ENCODE measurements at places on chromosomes 7 and 10.

DNA sequence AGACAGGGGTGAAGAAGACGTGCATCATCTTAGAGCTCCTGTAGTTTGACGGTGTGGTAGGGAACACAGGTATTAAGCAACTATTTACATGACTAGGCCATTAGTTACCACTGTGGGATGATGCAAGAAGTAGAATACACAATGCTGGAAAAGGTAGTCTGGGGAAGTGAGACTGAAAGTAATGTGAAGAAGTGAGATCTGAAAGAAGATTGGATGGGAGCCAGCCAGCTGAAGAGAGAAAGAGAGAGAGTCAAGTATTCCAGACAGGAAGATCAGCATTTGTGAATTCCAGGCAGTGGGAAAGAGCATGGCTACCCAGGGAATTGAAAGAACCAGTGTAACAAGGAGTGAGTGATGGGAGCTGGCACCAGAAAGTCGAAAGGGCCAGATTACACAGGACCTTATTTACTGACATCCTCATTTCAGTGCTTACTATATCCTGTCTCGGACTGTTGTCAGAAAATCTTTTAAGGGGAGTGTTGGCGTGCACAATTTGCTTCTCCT is 4.0 kb upstream of the CFAP58 start:
- no peak for DNase-seq

DNA sequence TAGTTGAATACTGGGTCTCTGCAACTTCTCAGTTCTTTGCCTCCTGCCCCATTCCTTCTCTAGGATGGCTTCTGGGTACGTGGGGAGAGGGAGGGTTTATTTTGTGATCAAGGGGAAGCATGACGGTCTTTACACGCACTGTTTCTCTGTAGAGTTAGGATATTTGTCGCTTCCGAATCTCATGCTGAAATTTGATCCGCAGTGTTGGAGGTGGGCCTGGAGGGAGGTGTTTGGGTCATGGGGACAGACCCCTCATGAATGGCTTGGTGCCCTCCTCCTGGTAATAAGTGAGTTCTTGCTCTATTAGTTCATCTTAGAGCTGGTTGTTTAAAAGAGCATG is 311.2 kb downstream of the GALNT17 start:
- DNase-seq = no peak

DNA sequence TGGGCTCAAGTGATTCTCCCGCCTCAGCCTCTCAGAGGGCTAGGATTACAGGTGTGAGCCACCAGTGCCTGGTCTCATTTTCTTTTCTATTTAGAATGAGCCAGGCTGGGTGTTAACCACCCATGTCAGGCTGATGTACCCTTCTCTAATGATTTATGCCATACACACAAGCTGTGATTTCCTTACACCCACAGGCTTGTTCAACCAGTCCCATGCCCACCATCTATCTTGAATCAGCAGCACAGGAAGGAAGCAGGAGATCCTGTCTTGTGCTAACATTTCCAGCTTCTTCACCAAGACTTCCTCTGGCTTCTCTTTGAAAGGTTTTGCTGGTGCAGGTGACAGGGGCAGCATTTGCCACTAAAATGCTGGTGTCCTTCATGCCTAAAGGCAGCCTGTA is 176.4 kb downstream of the GATA3 start:
- no peak for DNase-seq

DNA sequence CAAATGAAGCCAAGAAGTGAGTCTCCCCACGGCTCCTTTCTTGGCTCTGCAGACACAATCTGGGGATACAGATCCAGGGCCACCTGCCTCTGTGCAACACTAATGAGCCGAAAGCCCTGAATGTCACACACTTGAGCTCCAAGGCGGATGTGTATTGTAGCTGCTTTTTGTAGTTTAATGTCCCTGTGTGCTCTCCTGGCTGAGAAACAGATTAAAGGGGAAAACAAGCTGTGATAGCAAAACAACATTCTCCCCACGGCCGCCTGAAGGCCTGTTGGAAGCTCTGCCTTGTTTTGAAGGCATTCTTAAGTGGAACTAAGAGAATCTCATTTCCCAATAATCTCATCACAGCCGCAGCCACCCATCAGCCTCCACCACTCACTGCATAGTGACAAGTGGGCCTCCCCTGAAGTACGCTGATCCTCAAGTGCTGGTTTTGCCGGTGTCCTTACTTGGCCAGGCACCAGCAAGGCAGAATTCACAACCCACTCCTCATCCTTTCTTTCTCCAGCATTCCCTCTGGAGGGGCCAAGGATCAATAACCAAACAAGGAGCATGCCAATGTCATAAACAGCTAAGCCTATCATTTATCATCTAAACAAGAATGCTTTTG is 44.4 kb upstream of the AMPH start:
- DNase-seq = no peak

DNA sequence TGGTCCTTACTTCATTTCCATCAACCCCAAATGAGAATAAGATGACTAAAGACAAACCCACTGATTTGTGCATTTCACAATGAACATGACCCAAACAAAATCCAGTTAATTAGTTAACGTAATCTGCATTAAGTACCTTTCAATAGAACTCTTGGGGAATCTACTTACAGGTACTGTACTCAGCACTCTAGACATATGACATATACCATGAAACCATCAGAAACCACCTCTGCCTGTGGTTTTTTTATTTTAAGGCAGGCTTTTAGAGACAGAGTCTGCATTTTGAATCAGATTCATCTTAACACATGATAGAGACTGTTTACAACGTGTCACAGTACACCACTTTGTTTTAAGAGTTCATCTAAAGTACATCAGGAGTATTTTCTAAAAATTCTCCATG is 168.4 kb downstream of the BTAF1 start:
- no peak for DNase-seq

DNA sequence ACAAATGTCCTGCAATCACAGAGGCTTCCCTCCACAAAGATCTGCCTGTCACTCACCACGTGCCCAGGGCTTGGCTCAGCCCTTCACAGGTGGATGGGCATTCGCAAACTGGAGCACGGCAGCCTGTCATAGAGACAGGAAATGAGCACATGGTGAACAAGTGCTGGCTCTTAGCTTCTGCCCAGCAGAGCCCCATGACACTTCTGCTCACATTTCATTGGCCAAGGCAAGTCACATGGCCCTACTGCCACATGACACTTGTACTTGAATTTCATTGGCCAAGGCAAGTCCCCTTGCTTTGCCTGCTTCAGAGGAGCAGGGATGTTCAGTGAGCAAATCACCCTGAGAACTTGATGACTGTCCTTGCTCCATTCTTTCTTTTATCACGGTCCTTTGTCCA is 110.8 kb upstream of the PPP2R2D start:
- DNase-seq = no peak

GRCh38 chr7:24307326-24307725 is 23.3 kb downstream of the NPY start:
- no peak for DNase-seq

GRCh38 chr10:131161087-131161486 is 150.4 kb downstream of the TCERG1L start:
- DNase-seq = no peak

- DNase-seq = no peak
Observed at GRCh38 chr7:151346470-151346769, 4.8 kb downstream of the NUB1 start.

Data from NCI-H1105 (cell line).